ENCODE measurements at places on chromosomes 7 and 10.

DNA sequence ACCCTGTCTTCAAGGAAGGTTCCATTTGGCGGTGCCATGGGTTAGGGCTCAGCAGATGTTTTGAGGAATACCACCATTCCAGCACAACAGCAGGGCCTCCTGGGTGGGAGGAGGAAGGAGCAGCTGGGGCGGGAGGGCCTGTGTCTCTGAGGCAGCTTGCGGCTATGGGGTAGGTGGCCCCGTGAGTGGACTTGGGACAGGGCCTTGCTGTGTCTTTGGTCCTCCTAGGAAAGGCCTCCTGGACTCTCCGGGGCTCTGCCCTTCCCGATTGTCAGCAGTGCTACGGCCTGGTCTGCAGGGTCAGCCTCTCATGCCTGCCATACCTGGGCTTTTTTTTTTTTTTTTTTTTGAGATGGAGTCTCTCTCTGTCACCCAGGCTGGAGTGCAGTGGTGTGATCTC, 96.7 kb downstream of the PAXIP1 start:
- DNase-seq = no peak

GRCh38 chr10:77949167-77949566, 22.6 kb upstream of the DLG5 start:
- DNase-seq = no peak

DNA sequence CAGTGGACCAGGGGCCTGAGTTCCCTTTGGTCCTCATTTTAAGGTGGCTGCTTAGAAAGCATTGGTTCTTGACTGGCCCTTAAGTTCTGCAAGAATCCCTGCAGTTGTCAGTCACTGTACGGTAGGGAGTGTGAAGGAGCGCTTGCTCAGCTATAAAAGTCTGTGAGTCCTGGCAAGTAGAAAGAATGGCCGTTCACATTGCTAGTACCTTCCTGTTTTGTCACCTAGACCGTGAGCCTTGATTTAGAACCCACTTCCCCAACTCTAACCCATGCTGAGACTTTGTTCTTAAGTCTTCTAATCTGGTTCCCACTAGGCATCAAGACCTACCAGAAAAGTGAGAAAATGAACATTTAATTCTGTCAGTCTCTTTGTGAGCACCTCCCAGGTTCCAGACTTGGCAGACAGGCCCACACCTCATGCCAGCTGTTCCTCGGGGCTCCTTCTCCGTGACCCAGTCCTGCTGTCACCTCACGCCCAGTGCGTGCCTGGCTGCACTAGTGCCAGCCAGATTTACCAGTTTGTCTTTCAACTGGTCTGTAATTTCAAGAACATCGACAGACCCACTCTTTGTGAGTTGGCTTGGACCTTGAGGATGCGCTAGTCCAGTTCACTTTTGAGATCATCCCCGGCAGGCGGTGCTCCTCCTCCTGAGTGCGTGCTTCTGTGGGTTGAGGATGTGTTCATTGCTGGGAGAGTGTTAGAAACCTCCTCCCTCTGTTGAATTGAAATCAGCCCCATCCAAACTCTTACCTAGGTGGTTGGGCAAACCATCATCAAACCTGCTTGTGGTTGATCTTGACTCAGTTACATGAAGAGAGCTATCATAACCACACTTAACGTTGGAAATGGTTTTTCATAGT, 78.5 kb downstream of the SHH start:
- DNase-seq = no peak

GRCh38 chr7:155985518-155986250, 173.4 kb upstream of the SHH start:
- no peak for DNase-seq

DNA sequence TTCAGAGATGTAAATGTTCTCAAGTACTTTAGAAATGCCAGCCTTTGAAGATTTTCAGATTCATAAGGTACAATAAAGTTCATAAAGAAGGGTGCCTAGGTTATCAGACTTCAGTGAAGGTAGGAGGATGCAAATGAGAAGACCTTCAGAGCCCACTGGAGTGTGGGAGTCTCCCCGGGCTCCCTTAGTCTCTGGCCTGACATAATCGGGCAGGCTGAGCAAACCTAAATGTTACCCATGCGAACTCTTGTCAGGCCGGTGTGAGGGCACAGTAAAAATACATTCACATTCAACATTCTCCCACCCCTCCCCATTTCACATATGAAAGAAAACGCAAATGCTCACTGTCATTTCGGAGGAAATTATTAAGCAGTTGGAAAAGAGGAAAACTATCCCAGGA, 102.6 kb upstream of the FEZF1 start:
- no peak for DNase-seq

Measured in caudate nucleus (tissue), 63 donors.